ENCODE measurements at places on chromosomes 2 and 18.

DNA sequence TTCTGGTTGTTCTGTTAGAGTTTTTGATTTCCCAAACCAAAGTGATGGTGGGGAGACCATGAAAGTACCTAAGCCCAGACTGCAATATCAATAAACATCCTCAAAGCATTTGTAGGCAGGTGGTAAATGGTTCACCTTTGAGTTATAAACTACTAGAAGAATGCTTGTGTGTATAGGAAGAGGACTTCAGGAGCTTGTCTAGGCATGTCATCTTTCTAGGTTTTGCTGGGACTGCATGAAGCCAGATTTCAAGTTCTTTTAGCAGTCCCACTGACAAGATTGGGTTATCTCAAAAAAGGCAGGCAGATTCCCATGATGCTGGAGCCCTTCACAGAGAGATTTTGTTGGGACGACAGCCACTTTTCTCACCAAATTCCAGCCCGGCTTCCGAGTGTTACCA is 135.3 kb downstream of the KCNE4 start:
- no peaks in the 10 kb centered on the region for H3K4me1 ChIP-seq
- H3K27ac ChIP-seq: no peak overlapping the region
- no peak overlapping the region for H3K4me3 ChIP-seq
- no peaks in the 10 kb centered on the region for H3K36me3 ChIP-seq
- DNase-seq: no peak

- H3K36me3 ChIP-seq: no peaks in the 10 kb centered on the region
- DNase-seq: no peak
- H3K4me1 ChIP-seq: no peaks in the 10 kb centered on the region
- no peak overlapping the region for H3K27ac ChIP-seq
- H3K27me3 ChIP-seq: no peaks in the 10 kb centered on the region
- H3K4me3 ChIP-seq: no peak overlapping the region
These were observed 1516.1 kb downstream of the RPIA start for GRCh38 chr2:90207454-90208058.

DNA sequence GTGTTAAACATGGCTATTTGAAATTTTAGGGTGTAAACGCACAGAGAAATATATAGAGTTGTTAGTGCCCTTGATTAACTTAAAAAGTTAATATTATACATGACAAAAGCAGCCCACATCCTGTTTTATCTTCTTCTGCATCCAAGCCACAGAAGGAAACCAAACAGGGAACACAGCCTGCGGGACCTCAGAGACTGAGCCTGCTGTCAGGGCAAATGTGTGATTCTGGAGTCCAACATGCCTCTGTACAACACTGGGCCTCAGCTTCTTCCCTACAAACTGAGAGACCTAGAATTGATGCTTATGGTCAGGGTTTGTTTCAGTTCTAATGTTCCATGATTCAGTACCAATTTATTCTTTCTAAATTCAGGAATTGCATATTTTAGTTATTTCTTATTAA is 404.7 kb downstream of the FBXO15 start:
- no peaks in the 10 kb centered on the region for H3K27me3 ChIP-seq
- H3K27ac ChIP-seq: no peak overlapping the region
- no peaks in the 10 kb centered on the region for H3K36me3 ChIP-seq
- DNase-seq: no peak

DNA sequence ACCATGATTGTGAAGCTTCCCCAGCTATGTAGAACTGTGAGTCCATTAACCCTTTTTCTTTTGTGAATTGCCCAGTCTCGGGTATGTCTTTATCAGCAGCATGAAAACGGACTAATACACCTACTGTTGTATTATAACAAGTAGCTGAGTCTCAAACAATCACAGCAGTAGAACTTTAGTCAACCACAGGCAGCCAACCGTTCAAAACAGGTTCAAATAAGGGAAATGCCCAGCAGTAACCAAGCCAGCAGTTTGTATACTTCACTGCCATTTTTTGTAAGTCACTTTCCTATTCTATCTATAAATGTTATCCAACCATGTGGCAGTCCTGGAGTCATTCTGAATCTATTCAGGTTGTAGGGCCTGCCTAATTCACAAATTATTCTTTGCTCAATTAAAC is 1560.6 kb upstream of the SLC39A10 start:
- H3K27ac ChIP-seq: no peak overlapping the region
- DNase-seq: no peak
- no peaks in the 10 kb centered on the region for H3K27me3 ChIP-seq
- no peak overlapping the region for H3K4me3 ChIP-seq
- H3K4me1 ChIP-seq: no peaks in the 10 kb centered on the region

DNA sequence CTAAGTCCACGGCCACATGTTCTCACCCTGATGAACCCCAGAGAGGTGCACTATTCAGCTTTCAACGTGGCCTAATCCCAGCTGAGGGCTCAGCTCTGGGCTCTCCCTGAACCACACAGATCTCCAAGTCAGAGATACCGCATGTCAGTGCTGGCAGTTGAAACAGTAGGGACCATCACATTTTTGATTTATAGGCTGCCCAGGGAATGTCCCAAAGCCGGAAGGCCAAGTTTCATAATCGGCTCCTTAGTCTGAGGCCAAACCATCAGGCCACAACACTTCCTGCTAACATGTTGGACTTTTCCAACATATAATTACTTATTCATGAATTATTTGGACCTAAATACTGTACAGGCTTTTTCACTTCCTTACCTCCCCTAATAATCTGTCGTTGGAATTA is 91.9 kb upstream of the KLHL29 start:
- H3K36me3 ChIP-seq: no peaks in the 10 kb centered on the region
- H3K4me1 ChIP-seq: no peaks in the 10 kb centered on the region
- H3K27ac ChIP-seq: no peak overlapping the region
- no peak for DNase-seq
- H3K4me3 ChIP-seq: no peak overlapping the region
- H3K27me3 ChIP-seq: no peaks in the 10 kb centered on the region

DNA sequence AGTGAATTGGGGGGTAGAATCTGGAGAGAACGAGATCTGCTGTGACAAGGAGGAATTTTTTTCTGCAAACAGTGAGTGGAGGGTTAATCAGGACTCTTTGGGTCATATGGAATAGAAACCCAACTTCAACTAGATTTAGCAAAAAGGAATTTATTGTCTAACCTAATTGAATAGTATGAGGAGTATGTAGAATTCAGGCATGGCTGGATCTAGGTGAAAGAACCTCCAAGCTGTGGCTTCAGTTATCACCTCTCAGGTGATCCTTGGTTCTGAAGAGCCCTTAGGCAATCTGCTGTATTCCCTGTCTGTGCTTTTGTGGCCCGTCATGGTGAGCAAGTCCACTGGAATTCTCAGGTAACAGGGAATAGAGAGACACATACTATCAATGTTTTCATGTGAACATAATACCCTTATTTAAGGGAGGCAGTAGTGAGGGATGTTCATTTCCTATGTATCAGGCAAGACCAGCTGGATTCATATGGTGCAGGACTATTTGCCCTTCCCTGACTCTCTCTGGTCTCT is 164.7 kb downstream of the ALPK2 start:
- H3K4me3 ChIP-seq: no peak overlapping the region
- no peaks in the 10 kb centered on the region for H3K27me3 ChIP-seq
- no peaks in the 10 kb centered on the region for H3K36me3 ChIP-seq

DNA sequence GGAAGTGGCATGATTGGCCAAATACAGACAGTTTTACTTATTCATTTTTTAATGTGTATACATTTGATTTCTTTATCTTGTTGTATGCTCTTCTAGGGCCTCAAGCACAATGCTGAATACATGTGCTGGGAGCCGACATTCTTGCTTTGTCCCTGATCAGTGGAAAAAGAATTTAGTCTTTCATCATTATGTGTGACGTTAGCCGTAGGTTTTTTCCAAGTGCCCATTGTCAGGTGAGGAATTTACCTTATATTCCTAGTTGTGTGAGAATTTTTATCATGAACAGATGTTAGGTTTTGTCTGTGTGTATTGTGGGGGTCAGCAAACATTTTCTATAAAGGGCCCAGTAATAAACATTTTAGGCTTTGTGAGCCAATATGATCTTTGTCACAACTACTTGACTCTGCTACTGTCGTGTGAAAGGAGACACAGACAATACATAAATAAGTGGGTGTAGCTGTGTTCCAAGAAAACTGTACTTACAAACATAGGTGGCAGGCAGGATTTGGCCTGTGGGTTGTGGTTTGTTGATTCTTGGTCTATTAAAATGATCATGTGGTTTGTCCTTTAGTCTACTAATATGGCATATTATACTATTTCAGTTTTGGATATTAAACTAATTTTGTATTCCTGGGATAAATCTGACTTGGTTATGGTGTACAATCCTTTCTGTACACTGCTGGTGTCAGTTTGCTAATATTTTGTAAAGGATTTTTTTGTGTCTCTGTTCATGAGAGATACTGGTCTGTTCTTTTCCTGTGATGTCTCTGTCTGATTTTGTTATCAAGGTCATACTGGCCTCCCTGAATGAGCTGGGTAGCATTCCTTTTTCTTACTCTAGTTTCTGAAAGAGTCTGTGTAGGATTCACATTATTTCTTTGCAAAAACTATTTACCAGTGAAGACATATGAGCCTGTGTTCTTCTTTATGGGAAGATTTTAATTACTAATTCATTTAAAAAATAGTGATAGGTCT is 132.2 kb upstream of the SMAD7 start:
- no peak for DNase-seq
- H3K4me1 ChIP-seq: no peaks in the 10 kb centered on the region
- no peaks in the 10 kb centered on the region for H3K27me3 ChIP-seq
- no peaks in the 10 kb centered on the region for H3K36me3 ChIP-seq
- no peak overlapping the region for H3K27ac ChIP-seq
- H3K4me3 ChIP-seq: no peak overlapping the region

- no peak overlapping the region for H3K27ac ChIP-seq
- H3K27me3 ChIP-seq: no peaks in the 10 kb centered on the region
- H3K36me3 ChIP-seq: no peaks in the 10 kb centered on the region
- H3K4me3 ChIP-seq: no peak overlapping the region
These were observed 20.5 kb upstream of the KIF3C start for GRCh38 chr2:26002632-26003310.

DNA sequence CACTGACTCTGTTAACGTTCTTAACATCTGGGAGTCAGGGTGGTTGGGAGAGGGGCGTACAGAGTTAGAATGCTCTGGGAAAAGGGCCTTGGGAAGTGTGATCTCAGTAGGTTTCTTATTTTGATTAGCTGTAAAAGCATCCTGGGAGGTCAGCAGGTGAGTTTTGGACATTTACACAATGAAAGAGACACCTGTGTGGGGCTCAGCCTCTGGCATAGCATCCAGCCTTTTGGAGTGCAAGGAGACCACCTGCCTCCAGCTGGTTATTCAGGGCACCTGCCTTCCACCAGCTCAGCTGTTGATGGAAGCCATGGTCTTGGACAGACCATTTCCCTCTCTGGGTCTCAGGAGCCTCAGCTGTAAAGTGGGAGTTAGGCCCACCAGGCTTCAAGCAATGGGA is 49.7 kb downstream of the ACAA2 start:
- H3K4me1 ChIP-seq: no peaks in the 10 kb centered on the region
- no peak overlapping the region for H3K4me3 ChIP-seq
- DNase-seq: no peak
- H3K27ac ChIP-seq: no peak overlapping the region
- no peaks in the 10 kb centered on the region for H3K27me3 ChIP-seq

DNA sequence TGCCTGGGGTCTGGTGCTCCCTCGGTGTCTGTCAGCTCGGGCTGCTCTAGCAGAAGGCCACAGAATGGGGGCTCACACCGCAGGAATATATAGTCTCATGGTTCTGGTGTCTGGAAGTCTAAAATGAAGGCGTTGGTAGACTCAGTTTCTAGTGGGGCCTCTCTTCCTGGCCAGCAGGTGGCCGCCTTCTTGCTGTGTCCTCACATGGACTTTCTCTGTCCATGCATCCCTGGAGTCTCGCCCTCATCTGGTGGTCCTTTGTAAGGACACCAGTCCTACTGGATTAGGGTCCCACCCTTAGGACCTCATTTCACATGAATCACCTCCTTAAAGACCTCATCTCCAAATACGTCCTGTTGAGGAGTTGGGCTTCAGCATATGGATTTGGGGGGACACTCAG is 65.7 kb downstream of the RRM2 start:
- H3K4me1 ChIP-seq: no peaks in the 10 kb centered on the region
- no peaks in the 10 kb centered on the region for H3K36me3 ChIP-seq
- no peak overlapping the region for H3K27ac ChIP-seq

GRCh38 chr18:80148326-80149199 is 39.5 kb downstream of the ADNP2 start:
- H3K4me1 ChIP-seq: peaks cover 9% of the 10 kb centered on the region
- no peaks in the 10 kb centered on the region for H3K36me3 ChIP-seq
- H3K27ac ChIP-seq: no peak overlapping the region
- peaks cover 9% of the 10 kb centered on the region for H3K27me3 ChIP-seq
- no peak for DNase-seq
- H3K4me3 ChIP-seq: no peak overlapping the region

- no peaks in the 10 kb centered on the region for H3K27me3 ChIP-seq
- no peaks in the 10 kb centered on the region for H3K36me3 ChIP-seq
- H3K4me3 ChIP-seq: no peak overlapping the region
- H3K4me1 ChIP-seq: no peaks in the 10 kb centered on the region
- H3K27ac ChIP-seq: no peak overlapping the region
These were observed 30.0 kb upstream of the CHMP1B start for GRCh38 chr18:11821208-11821607.

GRCh38 chr18:1039421-1039820 is 134.8 kb downstream of the ADCYAP1 start:
- no peak overlapping the region for H3K27ac ChIP-seq
- no peak overlapping the region for H3K4me3 ChIP-seq

DNA sequence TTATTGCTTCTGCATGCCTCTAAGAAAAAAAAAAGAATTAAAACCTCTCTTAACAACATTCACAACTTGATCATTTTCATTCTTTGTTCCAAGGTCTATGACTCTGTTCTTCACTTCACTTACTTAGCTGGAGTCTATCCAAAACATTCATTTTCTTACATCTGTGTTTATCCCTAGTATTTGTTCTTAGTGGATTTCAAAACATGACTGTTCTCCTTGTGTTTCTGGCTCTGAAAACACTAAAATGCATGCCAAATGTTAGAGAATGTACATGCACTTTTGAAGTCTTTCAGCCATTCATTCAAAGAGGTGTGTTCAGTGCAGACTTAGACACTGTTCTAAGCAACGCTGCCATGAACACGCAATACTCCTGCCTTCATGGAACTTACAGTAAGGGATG is 138.8 kb downstream of the CNTNAP5 start:
- H3K27me3 ChIP-seq: no peaks in the 10 kb centered on the region
- no peaks in the 10 kb centered on the region for H3K36me3 ChIP-seq
- H3K4me1 ChIP-seq: no peaks in the 10 kb centered on the region
- no peak overlapping the region for H3K4me3 ChIP-seq
- DNase-seq: no peak

DNA sequence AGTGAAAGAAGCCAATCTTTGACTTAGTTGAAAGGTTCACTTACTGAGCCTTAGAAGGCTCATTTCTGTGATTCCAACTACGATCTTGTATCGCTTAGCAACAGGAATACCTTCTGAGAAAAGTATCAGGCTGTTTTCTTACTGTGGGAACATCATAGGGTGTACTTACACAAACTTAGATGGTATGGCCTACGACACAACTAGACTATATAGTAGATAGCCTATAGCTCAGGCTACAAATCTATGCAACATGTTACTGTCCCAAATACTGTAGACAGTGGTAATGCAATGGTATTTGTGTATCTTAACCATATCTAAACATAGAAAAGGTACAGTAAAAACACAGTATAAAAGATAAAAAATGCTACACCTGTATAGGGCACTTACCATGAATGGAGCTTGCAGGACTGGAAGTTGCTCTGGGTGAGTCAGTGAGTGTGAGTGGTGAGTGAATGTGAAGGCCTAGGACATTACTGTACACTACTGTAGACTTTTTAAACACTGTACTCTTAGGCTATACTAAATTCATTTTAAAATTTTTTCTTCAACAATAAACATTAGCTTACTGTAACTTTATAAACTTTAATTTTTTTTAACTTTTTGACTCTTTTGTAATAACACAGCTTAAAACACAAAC is 148.8 kb upstream of the STON1 start:
- no peaks in the 10 kb centered on the region for H3K27me3 ChIP-seq
- H3K4me1 ChIP-seq: no peaks in the 10 kb centered on the region
- no peak overlapping the region for H3K27ac ChIP-seq
